ENCODE measurements at places on chromosomes 13 and 19. TPM values are rescaled to one million over a fixed set of nuclear protein-coding genes. Genes with fewer than 3 reads are reported as not detected.

The PLIN5 gene
- total RNA-seq, result not detected

The NEK5 gene
- not detected for total RNA-seq

The CGB1 gene
- total RNA-seq, result not detected

The ADGRE2 gene
- total RNA-seq, result not detected

The TJP3 gene
- not detected for total RNA-seq

The TMPRSS9 gene
- total RNA-seq, result not detected

The SLAIN1 gene
- 0.36 TPM for total RNA-seq

The TPTE2 gene
- not detected for total RNA-seq

The TMEM91 gene
- total RNA-seq, result 1.9 TPM

All from IMR-90 (cell line).